ENCODE measurements at places on chromosomes 4 and X. TPM values are rescaled to one million over a fixed set of nuclear protein-coding genes. Genes with fewer than 3 reads are reported as not detected.

- DNase-seq, result no peak
These were observed 30.7 kb upstream of the WDR17 start for GRCh38 chr4:176034936-176035335.

DNA sequence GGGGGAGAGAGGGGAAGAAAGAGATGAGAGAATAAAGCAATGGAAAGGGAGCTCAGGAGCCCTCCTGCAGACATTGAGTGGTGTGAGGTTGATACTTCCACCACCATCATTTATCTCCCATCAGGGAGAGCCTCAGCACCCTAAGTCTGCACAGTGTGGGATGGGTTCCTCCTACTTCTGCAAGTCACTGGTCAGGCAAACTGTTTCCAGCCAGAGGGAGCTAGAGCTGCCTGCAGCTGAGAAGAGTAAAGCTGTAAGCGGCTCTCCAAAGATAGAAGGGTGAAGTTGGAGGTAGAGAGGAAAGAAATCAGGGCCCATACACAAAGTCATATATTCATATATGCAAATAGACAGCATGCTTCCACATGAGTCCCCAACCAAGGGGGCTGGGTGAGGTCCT lies 21.9 kb upstream of the ZNF81 start:
- no peak for DNase-seq

The GRIA2 gene
- total RNA-seq, result 2.3 TPM

The TRAM1L1 gene
- 2.6 TPM for total RNA-seq

- DNase-seq, result no peak
These were observed 121.6 kb upstream of the FAT1 start for GRCh38 chr4:186845137-186845842.

DNA sequence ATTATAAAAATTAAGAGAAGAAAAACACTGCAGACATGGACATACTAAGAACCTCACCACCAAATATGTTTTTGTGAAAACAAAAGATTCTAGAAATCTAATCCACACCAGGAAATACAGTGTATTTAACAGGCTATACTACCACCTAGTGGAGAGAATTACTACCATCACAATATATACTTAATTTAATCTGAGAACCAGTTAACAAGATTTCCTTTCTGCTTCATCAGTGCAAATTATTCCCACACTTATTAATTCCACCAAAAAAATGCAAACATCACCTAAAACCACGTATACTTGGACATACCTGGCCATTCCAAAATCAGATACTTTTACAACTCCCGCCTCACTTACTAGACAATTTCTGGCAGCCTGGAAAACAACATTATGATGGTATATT lies 7.0 kb upstream of the TXK start:
- no peak for DNase-seq

The TRIM2 gene
- 109 TPM for total RNA-seq

- no peak for DNase-seq
These were observed 2353.6 kb downstream of the PCDH7 start for GRCh38 chr4:33073811-33074210.

DNA sequence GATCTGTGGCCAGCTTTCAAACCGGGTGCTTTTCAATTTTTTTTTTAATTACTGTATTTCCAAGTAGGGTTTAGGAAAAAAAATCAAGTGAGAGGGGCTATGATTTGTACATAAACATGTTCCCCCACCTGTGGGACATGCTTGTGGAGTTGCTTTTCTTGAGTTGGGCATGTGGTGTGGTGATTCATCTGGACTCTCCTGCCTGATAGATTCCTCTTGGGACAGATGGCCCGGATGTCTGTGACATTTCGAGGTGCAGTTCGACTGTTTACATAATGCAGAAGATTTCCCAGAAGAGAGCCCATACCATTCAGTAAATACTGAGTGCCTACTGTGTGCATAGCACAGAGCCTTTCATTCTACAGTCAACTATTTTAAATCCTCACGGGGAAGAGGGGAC lies 49.9 kb downstream of the DOCK11 start:
- no peak for DNase-seq

DNA sequence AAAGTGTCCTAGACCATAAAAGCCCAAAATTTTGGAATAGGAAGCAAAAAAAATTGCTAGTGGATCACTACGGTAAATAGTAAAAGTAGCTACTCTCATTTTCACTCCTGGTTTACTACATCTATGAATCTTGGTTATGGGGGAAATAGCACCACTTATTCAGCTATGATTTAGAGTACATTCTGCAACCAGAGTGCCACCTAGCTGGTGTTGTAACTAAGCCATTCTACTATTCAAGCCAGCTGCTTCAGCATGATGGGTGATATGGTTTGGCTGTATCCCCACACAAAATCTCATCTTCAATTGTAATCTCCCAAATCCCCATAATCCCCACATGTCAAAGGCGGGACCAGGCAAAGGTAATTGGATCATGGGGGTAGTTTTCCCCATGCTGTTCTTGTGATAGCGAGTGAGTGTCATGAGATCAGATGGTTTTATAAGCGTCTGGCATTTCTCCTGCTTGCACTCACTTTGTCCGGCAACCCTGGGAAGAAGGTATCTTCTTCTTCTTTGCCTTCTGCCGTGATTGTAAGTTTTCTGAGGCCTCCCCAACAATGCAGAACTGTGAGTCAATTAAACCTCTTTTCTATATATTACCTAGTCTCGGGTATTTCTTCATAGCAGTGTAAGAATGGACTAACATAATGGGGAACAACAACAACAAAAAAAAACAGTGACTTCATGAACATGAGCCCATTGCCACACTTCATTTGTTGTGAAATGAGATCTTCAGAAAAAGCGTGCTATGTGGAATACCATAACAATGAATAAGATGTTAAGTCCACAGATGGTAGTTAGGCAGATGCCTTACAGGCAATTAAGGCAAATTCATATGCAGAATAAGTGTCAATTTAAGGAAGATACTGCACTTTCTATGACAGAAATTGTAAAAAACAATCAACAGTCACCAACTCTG lies 280.1 kb downstream of the PABPC4L start:
- no peak for DNase-seq

GRCh38 chrX:23670528-23670927 lies 3.2 kb downstream of the PRDX4 start:
- no peak for DNase-seq

The MECP2 gene
- total RNA-seq, result 56.3 TPM

The KLKB1 gene
- total RNA-seq, result 1.2 TPM

GRCh38 chr4:6938237-6938636 lies 28.6 kb downstream of the TBC1D14 start:
- DNase-seq, result no peak

- no peak for DNase-seq
These were observed 25.9 kb downstream of the C4orf50 start for GRCh38 chr4:5992171-5992827.

DNA sequence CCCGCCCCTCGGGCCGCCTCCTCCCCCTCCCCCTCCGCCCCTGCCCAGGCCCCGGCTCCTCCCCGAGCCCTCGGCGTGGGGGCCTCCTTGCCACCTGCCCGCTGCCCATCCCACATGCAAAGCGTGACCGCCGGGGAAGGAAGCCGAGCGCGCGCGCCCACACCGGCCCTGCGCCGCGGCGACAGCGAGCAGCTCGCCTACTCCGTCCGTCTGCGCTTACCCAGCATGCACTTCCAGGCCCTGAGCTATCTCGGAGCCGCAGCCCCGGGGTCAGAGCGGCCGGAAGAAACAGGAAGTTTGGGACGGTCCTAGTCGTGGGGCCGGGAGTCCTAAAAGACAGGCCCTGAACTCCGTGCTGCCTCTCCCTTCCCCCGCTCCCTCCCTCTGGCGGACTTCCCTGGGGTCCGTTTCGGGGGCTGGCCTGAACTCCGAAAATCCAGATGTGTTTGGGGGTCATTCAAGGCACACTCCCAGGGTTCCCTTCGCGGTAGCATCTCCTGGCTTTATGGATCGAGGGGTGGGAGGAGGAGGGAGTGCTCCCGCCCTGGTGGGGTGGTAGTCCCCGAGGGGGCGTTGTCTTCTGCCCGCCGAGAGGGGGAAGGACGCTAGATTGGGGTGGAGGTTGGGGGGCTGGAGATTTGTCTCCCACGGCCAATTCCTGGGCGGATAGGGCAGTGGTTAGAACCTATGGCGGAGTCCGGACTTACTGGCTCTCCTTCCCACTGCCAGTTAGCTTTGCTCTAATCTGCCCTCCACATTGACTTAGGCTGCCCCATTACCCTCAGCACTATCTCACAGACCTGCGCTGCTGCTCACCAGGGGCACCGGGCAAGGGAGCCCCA lies 25.0 kb upstream of the BCORL1 start:
- no peak for DNase-seq

DNA sequence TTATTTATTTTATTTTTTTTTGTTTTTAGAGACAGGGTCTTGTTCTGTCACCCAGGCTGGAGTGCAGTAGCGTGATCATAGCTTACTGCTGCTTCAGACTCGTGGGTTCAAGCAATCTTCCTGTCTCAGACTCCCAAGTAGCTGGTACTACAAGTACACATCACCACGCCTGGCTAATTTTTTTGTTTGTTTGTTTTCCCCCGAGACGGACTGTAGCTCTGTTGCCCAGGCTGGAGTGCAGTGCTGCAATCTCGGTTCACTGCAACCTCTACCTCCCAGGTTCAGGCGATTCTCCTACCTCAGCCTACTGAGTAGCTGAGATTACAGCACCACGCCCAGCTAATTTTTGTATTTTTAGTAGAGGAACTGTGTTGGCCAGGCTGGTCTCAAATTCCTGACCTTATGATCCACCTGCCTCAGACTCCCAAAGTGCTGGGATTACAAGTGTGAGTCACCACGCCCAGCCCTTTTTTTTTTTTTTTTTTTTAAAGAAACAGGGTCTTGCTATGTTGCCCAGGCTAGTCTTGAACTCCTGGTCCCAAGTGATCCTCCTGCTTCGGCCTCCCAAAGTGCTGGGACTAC lies 32.2 kb downstream of the COPS4 start:
- DNase-seq, result no peak

- DNase-seq, result no peak
These were observed 69.9 kb upstream of the ESX1 start for GRCh38 chrX:104324461-104325212.

The C4orf51 gene
- not detected for total RNA-seq

GRCh38 chr4:76088719-76089118 lies 14.2 kb downstream of the ART3 start:
- no peak for DNase-seq

The CTAG1B gene
- total RNA-seq, result not detected

DNA sequence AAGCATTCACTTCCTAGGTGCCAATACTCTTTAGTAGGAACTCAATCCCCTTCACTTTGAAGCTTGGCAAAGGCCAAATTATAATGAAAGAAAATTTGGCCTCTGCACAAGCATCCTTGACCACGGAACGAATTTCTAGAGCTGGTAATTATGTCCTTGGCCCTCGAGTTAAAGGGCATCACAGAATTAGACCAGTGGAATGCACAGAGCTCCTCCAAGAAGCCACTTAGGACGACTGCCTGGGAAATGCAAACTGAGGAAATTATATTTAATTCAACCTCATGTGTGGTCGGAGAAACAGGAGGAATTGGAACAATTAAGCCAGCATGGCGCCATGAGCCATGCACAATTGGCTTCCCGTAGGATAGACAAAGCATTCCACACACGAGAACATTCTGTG lies 59.3 kb downstream of the NLGN4X start:
- DNase-seq, result no peak

The SPANXC gene
- not detected for total RNA-seq

- DNase-seq, result peak; percentile 43
These were observed 76.9 kb upstream of the SCOC start for GRCh38 chr4:140296335-140297220.

All from breast epithelium (tissue), 4 donors.